ENCODE measurements at places on chromosomes 16 and 17. TPM values are rescaled to one million over a fixed set of nuclear protein-coding genes. Genes with fewer than 3 reads are reported as not detected.

DNA sequence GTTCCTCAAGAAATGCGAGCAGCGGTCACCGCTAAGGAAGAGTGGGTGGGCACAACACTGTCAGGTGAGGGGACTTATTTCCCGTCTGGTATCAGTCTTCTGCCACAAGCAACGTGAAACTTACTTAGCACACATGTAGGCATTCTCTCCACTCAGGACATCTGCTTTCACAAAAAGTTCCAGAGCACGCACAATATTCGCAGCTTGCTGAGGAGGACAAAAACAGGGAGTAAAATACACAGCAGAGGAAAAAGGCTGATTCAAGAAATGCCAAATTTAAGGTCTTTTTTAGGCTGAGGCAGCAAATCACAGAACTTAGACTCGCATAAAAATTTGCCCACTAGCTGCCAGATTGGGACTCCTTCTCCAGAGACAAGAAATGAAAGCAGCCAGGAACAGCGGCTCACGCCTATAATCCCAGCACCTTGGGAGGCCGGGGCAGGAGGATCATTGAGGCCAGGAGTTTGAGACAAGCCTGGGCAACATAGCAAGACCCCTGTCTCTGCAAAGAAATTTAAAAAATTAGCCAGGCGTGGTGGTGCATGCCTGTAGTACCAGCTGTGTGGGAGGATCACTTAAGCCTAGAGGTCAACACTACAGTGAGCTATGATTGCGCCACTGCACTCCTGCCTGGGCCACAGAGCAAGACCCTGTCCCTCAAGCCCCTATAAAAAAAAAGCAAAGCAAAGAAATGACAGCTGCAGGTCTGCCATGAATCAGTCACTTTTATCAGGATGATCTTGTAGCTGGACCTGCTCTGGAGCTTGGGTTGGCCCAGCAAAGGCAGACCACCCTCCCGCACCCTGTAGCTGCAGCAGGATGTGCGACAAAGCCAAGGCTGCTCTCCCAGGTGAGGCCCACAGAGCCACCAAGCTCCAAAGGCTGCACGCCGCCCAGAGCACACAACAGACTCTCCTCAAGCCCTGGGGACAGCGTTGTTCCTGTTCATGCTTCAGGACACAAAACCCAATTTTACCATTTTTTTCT lies 20.5 kb downstream of the USP36 start:
- no peak for DNase-seq

DNA sequence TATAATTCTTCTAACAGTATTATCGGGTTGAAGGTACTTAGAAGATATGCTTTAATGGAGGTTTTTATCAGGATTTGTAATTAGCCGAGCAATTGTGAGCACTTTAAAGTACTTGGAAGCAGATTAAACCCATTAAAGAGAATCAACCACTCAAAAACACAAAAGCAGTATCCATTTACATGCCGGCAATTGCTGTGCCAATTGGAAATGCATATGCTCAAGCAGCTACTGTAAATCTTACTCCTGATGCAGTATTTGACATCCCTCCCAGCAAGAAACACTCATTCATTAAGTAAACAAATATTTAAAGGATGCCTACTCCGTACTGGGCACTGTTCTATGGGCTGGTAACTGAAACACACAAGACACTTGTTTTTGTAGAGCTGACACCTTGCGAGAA lies 11.4 kb upstream of the CCL1 start:
- no peak for DNase-seq

DNA sequence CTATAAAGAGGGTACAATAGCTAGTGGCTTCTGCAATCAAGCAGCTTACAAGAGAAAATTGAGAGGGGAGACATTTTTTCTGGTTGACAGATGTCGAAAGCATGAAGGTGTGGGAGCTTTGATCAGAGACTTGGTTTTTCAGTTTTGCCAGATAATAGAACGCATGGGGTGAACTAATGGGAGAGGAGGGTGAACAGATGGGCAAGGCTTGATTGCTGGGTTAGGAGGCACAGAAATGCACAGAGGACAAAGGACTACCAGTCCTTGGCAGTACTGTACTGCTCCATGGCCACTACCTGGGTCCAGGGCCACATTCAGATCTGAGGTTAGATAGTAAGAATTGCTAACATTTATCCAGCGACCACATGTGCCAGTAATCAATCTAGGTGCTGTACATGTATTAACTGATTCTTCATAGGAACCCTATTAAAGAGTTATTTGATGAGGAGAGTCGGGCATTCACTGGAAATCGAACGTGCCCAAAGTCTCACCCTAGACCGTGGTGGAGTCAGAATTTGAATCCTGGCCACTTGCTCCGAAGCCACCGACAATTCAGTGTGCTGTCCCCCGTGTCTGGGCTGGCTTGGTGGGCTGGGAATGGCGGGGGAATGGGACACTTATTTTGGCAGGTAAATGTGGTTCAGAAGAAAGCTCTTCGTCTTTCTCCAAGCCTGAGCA lies 873 bp upstream of the KSR1 start:
- DNase-seq: no peak

GRCh38 chr17:75832164-75832651 lies 12.0 kb downstream of the UNC13D start:
- DNase-seq: peak; percentile 89

DNA sequence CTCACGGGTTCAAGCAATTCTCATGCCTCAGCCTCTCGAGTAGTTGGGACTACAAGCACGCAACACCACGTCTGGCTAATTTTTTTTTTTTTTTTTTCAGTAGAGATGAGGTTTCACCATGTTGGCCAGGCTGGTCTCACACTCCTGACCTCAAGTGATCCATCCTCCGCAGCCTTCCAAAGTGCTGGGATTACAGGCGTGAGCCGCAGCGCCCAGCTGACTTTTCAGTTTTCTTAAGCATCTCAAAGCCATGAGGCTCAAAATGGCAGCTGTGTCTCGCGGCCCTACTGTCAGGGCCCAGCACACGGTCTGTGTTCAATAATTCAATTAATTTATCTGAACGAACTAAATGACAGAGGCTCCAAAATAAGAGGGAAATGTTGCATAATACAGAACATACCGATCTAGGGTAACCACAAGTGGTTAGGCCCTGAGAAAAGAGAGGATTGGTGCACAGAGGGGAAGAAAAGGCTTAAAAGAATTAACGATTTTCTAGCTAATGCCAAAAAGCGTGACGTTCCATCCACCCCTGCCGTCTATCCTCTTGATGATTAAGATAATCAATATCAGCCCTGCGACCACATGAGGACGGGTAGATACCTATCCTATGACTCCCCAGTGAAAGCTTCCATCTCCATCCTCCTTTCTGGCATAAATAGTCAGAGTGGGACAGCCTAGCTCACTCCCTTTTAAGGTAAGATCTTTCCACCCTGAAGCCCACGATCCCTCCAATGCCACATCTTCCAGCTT lies 136.9 kb downstream of the SLC39A11 start:
- DNase-seq: no peak

- peak; percentile 57 for DNase-seq
Observed at GRCh38 chr16:11257131-11257938, 1.3 kb upstream of the SOCS1 start.

DNA sequence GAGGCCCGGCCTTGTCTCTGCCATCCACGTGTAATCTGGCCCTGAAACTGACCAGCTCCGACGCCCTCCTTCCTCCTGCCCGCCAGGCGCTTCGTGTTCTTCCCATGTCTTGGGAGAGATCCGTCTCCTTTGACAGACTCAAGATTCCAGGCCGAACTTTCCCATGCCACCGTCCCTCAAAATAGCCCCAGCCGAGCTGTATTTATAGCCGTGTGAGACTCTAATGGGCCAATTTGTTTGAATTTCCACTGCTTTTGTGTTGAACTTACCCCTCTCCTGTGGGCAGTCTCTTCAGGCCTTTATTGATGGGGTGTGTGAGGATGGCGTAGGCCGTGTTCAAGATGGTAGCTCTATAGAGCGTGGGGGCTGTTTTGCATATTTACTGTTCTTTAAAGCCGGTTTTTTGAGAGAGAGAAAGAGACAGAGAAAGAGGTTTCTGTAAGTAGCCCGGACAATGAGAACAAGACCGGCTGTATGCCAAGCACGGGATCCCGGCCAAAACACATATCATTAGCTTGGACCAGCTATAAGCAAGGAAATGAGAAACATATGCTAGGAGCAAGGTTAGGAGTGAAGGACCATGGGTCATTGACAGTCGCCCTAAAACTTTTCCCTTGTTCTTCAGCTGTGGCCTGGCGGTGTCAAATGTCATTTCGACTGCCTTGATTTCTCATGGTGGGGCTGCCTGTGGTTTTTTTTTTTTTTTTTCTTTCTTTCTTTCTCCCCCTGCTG lies 124.5 kb upstream of the ZFHX3 start:
- peak; percentile 90 for DNase-seq

GRCh38 chr17:70820276-70820675 lies 650.9 kb downstream of the KCNJ2 start:
- DNase-seq: peak; percentile 88

DNA sequence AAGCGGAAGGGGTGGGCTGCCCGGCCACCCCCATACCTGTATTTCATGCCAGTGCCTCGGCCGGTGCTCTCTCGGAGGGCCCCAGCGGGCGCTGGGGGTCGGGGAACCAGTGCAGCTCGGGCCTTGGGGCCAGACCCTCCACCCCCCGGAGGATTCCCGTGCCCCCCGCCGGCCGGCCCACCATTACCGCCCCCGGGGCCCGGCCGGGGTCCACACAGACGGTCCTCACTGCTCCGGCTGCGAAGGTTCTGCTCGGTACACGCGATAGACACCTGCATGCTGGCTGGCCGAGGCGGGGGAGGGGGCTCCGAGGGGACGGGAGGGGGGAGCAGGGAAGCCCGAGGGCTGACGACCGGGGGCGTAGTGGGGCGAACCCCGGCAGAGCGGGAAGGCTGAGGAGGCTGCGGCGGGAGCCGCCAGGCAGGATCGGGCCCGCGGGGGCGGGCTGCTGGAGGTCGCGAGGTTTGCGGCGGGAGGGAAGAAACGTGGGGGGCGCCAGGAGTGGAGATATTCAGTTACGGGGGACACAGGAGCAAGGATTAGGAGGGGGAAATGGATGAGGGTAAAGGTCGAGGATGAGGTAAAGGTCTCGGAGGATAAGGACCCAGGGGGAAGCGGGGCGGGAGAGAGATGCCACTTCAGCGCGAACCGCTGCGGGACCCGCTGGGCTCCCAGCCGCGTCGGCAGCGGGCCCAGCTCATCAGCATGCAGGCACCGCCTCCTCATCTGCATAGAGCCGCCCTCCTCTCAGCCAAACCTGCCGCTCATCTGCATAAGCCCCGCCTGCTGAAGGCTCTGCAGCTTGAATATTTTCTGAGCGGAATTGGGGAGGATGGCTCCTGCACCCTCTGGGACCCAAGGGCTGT lies at the start of gene KCNAB3:
KCNAB3 (minus strand) TSS at position 699 of the 866 bp plus-strand sequence; CDS start at position 278, 421 bp downstream.
- peak; percentile 60 for DNase-seq

DNA sequence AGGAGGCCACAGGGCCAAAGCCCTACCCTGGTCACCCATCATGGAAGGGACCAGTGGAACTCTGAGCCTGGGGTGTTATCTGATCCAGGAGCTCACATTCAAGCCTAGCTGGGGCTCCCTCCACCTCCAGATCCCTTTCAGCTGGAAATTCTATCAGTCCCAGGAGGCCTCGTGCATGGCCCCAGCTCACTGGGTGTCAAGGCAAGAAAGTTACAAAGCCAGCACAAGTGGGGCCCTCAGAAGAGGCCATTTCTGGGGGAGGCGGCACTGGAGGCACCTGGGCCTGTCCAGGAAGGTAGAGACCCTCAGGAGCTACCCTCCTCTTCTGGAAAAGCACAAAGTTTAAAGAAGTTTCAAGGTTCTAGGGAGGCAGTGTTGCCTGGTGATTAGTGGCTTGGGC lies 4.8 kb downstream of the CA7 start:
- no peak for DNase-seq

- peak; percentile 60 for DNase-seq
Observed at GRCh38 chr16:67396159-67397035, 3.1 kb upstream of the TPPP3 start.

DNA sequence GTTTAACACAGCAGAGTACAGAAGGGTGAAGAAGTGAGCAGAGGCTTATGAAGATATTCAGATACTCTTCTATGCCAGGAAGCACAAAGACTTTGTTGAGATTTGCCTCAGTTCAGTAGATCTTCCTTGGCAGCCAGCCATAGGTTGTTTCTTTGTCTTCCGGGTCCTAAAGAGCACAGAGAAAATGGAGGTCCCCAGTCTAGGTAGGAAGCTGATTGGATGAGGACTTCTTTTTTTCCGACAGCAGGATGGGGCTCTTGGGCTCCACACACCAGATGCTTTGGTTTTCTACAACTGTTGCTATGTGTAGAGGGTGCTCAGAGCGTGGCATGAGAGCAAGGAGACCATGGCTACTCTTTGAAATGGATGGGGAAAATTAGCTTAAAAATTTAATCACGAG lies 8.3 kb upstream of the CDC6 start:
- DNase-seq: no peak

- no peak for DNase-seq
Observed at GRCh38 chr17:61481421-61481820, 29.2 kb downstream of the TBX4 start.

DNA sequence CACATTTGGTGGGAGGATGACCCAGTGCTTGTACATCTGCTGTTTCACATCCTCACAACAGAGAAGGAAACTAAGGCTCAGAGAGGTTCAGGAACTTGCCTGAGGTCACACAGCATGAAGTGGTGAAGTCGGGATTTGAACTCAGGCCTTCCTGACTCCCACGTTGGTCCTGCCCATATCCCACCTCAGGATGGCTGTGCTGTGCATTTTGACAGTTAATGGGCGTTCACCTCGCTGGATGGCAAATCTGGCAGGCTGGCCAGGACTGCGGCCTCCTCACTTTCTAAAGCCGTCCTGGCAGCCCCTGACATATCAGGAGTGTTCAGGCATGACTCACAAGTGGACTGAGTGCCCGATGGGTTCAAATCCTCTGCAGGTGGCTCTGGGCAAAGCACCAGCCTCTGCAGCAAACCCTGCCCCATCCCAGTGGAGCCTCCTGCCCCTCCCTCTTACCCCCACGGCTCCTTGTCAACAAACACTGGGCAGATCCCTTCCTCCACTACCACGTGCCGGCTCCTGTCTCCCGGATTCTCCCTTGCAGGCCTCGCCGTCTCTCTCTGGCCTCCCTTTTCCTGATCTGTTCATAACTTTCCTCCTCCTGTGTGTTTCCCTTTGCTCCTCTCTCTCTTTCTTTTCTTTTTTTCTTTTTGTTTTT lies 29.2 kb downstream of the SOCS3 start:
- DNase-seq: peak; percentile 51

- peak; percentile 75 for DNase-seq
Observed at GRCh38 chr17:76791053-76791980, 53.4 kb downstream of the MFSD11 start.

GRCh38 chr17:43976963-43977837 lies 23.5 kb upstream of the PYY start:
- DNase-seq: no peak

The KRTAP4-3 gene
- not detected for total RNA-seq

The GP1BA gene
- total RNA-seq: not detected

The RPTOR gene
- total RNA-seq: 33.1 TPM

The PRSS53 gene
- total RNA-seq: 3.4 TPM

Measured in astrocyte (in vitro differentiated cells and primary cell).